Endothelial cell (in vitro differentiated cells): ENCODE measurements at places on chromosomes 16 and 17.

- H3K36me3 ChIP-seq, result peaks cover 6% of the 10 kb centered on the region
- peaks cover 32% of the 10 kb centered on the region for H3K4me1 ChIP-seq
- peaks cover 12% of the 10 kb centered on the region for H3K27me3 ChIP-seq
- peak overlapping the region; percentile 33 for H3K27ac ChIP-seq
- H3K4me3 ChIP-seq, result no peak overlapping the region
Measured at GRCh38 chr17:42766124-42766523, 5.1 kb downstream of the RAMP2 start.

GRCh38 chr16:67043420-67043819, 14.5 kb downstream of the CBFB start:
- no peak overlapping the region for H3K27ac ChIP-seq
- H3K4me3 ChIP-seq, result no peak overlapping the region
- H3K36me3 ChIP-seq, result peaks cover 23% of the 10 kb centered on the region
- H3K27me3 ChIP-seq, result no peaks in the 10 kb centered on the region
- no peak for DNase-seq

GRCh38 chr17:40022961-40023541, 7.8 kb downstream of the CSF3 start:
- H3K4me1 ChIP-seq, result no peaks in the 10 kb centered on the region
- H3K4me3 ChIP-seq, result no peak overlapping the region
- no peak for DNase-seq
- H3K36me3 ChIP-seq, result peaks cover 36% of the 10 kb centered on the region
- no peak overlapping the region for H3K27ac ChIP-seq

- H3K27ac ChIP-seq, result no peak overlapping the region
- peaks cover 2% of the 10 kb centered on the region for H3K27me3 ChIP-seq
- H3K4me3 ChIP-seq, result no peak overlapping the region
- no peaks in the 10 kb centered on the region for H3K4me1 ChIP-seq
- no peak for DNase-seq
Measured at GRCh38 chr16:80462917-80463316, 77.9 kb upstream of the DYNLRB2 start.
